ENCODE measurements at places on chromosomes 2 and 18. TPM values are rescaled to one million over a fixed set of nuclear protein-coding genes. Genes with fewer than 3 reads are reported as not detected.

Gene DCTN1
- total RNA-seq, result 94.6 TPM

Gene IL36RN
- total RNA-seq, result not detected

Gene APCDD1
- 5.2 TPM for total RNA-seq

Gene MYO5B
- 128 TPM for total RNA-seq

Gene ACMSD
- total RNA-seq, result not detected

Gene ZSWIM2
- total RNA-seq, result not detected

Gene CLEC4F
- total RNA-seq, result not detected

All from left colon (tissue), 2 donors.